ENCODE measurements at places on chromosomes 2 and 18. TPM values are rescaled to one million over a fixed set of nuclear protein-coding genes. Genes with fewer than 3 reads are reported as not detected.

- DNase-seq, result no peak
These were observed 71.8 kb downstream of the MGAT5 start for GRCh38 chr2:134325696-134326095.

GRCh38 chr18:12011199-12011956, 30.1 kb downstream of the IMPA2 start:
- DNase-seq, result no peak

Gene VIT
- not detected for polyA plus RNA-seq

- DNase-seq, result no peak
These were observed 159.6 kb downstream of the MGAT5 start for GRCh38 chr2:134413430-134413829.

Gene SETBP1
- polyA plus RNA-seq, result 30.9 TPM

GRCh38 chr18:9961041-9961440, 47.2 kb downstream of the VAPA start:
- no peak for DNase-seq

All from renal cortex interstitium (tissue), 15 donors.